ENCODE measurements at places on chromosomes 1 and 21.

DNA sequence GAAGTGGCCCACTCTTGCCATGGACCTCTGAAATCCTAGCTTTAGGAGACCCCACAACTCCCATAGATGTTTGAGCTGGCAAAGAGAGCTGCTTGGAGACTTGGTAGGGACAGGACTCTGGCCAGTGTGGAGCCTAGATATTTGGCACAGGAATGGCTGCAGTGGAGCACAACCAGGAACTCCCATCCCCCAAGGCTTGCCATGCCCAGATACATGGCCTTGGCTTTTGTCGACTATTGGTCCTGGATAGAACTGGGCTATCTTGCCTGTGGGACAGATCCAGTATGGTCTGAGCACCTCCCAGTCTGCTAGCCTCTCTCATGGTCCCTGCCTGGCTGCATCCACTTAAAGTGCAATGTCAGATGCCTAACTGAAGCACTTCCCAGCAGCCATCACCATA lies 7.8 kb upstream of the GBP2 start:
- DNase-seq, result no peak

- DNase-seq, result no peak
Observed at GRCh38 chr1:40432644-40433390, 17.5 kb upstream of the ZFP69B start.

- no peak for DNase-seq
Observed at GRCh38 chr1:15669074-15669473, 15.0 kb upstream of the PLEKHM2 start.

DNA sequence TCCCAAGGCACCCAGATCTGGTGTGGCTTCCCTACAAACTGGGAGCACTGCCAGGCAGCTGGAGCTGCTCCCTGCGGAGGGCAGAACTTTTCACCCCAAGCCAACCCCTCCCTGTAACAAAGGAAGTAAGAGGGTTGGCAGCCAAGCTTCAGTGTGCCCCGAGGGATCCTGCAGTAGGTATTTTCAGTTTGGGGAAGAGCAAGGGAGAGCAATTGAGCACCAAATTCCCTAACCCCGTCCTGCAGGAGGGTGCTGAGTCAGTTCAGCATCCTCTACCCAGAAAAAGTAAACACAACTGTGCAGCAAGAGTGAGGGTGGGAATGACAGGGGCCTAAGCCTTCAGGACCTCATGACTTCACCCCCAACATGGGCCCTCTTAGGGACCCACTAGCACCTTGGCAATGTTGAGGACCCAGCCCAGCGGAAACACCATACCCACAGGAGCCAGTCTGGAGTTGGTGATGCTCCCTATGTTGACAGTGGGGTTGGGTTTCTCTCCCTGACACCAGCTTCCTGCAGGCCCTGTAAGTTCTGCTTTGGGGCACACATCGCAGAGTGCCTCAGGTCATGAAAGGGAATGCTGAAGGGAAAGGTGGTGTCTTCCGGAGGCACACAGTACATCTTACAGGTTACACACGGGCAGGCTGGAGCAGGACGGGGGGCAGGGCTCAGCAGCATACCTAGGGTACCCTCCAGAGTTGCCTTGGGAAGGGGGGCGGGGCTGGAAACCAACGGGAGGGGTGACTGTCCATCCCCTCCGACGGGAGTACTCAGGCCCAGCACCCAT lies 14.8 kb downstream of the SH3BP5L start:
- DNase-seq, result peak; percentile 95

GRCh38 chr1:188302746-188303145 lies 1474.0 kb downstream of the PLA2G4A start:
- no peak for DNase-seq

DNA sequence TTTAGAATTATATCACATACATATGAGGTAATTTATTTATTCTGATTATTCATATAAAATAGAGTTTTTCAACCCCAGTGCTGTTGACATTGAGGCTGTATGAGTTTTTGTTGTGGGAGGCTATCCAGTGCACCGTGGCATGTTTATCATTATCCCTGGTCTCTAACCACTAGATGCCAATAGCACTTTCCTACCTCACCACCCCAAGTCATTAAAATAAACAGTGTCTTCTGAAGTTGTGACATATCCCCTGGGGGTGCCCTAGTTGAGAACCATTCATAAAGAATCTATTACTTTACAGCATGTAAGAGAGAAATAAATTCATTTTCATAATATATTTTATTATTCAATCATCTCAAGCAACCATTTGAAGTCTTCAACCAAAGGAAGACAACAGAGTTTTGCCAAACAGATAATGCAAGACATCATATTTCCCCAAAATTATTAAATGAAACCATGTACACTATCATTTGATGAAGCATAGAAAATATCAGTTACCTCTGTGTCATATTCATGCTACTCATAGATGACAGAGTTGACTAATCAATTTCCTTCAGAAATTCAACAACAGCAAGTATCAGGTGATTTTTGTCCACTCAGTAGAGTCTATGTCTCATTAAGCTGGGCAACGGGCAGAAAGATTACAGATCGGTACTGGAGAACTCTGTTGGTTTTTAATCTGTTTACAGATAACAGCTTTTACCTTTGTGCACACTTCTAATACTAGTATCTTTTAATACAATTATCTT lies 39.5 kb upstream of the RGS1 start:
- DNase-seq, result no peak

DNA sequence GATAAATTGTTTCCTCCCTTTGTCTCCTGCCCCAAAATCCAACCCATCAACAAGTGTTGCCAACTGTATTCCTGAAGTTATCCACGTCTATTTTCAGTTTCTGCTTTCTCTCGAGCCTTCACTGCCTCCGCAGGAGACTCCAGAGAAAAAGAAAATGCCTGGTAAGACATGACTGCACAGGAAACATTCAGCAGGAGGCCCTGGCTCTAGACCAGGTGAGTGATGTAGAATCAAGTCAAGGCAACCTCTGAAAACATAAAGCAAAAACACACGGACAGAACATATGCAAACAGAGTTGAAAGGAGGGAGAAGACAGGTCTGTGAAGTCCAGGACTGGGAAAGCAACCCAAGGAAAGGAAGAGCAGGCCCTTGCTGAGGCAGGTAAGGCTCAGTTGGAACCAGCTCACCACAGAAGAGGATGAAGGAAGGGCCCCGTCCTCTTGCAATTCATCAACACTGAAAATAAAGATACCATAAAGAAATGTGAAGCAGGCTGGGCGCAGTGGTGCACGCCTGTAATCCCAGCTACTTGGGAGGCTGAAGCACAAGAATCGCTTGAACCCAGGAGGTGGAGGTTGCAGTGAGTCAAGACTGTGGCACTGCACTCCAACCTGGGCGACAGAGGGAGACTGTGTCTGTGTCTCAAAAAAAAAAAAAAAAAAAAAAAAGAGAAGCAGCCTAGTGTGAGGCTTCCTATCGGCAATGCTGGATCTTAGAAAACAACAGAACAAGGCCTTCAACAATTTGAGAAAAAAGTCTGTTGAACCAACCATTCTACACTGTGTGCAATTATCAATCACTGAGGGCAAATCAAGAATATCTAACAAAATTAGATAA lies 8.8 kb downstream of the NOL9 start:
- no peak for DNase-seq

DNA sequence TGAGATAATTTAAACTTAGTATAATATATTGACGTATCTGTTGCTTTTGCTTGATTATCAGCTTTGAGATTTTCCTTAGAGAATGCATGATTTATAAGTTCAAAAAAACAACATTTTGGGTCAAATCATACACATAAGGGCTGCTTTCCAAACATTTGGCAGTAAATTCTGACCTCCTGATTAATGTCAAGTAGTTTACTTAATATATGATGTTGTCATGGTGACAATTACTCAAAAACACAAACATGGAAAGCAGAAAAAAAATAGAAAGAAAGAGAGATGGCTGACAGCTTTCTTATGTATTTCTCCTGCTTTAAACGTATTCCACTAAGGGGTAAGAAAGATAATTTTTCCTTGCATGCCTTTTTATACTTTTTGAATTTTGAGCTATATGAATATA lies 258.2 kb upstream of the C1orf105 start:
- DNase-seq, result no peak

- DNase-seq, result no peak
Observed at GRCh38 chr21:27448960-27449359, 482.1 kb upstream of the ADAMTS5 start.

DNA sequence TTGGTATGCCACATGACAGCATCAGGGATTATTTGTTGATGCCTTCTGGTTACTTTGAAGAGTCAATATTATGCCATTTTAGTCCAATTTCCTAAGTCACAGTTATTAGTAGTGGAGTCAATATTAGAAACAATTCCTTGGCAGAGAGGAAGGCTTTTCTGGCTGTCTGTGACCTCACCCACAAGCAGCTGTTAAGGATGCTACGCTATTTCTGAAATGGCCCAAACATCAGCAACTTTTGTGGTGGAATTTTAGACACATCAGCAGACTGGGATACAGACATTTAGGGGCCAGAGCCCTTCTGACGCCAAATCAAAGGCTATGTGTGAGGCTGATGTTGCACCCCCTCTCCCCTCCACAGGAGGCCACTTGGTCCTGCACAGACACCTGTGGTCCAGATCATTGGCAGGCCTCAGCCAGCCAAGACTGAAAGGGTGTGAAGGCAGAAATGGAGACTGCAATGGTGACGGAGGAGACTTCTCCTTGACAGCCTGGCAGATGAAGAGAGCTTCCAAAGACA lies 9.2 kb upstream of the RXRG start:
- no peak for DNase-seq

- DNase-seq, result peak; percentile 94
Observed at GRCh38 chr1:93681101-93681988, at the start of gene BCAR3. Gene BCAR3 (minus strand): TSS chr1:93681837. CDS start chr1:93674930, 6,907 bp downstream.

GRCh38 chr1:245255783-245256182 lies 101.0 kb downstream of the KIF26B start:
- DNase-seq, result no peak

DNA sequence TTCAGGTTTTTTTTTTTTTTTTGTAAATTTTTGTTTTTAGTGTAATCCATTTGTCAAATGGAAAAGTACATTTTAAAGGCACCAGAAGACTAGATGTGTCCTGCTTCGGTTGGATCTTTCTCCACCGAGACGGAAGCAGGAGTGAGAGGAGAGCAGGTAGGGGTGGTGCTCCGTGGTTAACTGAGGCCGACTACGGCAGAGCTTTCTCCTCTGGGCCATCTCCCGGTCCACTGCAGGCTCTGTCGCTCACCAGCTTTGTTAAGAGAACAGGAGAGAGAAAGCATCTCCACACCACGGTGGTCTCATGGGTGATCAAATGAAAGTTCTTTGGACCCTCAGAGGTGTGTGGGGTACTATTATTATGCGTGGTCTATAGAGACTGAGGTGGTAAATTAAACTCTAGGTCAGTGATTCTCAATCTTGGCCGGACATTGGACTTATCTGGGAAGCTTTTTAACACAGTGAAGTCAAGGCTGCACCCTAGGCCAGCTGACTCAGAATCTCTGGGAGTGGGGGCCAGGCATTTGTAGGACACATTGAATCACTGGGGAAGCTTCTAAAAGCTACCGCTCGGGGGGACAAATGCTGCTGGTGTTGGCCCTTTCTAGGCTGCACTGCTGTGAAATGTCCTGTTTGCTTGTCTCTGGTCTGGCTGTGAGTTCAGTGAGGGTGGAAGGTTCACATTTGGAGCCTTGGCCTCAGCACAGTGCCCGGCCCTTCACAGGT lies 25.0 kb downstream of the ABCA4 start:
- peak; percentile 81 for DNase-seq

DNA sequence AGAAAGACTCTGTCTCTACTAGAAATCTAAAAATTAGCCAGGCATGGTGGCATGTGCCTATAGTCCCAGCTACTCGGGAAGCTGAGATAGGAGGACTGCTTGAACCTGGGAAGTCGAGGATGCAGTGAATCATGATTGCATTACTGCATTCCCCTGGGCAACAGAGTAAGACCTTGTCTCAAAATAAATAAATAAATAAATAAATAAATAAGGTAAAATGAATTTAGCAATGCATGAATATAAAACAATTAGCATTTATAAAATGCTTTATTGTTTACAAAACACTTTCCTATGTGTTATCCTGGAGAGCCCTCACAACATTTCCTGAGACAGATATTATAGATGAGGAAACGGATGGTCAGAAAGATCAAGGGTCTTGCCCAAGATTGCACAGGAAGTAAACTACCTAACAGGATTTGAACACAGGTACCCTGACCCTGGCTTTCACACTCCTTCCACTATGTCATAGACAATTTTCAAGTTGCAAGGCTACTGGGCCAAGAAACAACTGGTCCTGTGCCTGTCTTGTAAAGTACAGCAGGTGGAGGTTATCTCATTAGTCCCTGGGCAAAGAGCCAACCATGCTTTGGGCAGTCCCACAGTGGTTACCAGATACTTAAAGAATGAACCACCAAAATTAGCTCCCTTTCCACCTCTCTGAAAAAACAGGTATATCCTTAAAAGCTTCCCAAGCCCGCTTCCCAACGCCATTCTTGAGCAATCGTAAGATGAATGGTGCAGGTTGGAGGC lies 15.4 kb upstream of the VSIG8 start:
- DNase-seq, result no peak

DNA sequence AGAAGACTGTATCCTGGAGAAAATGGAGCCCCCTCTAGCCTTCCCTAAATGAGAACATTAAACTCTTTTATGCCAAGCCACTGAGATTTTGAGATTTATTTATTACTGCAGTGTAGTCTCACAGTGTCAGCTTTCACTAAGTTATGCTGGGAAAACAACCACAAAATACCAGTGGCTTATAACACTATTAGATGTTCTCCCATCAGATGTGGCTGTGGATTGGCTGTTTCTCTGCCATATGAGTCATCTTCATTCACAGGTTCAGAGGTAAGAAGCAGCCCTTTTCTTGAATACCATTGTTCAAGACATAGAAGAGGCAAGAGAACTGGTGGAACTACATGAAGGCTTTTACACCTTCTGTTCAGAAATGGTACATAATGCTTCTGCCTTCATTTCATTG lies 32.1 kb upstream of the ST6GALNAC5 start:
- no peak for DNase-seq

DNA sequence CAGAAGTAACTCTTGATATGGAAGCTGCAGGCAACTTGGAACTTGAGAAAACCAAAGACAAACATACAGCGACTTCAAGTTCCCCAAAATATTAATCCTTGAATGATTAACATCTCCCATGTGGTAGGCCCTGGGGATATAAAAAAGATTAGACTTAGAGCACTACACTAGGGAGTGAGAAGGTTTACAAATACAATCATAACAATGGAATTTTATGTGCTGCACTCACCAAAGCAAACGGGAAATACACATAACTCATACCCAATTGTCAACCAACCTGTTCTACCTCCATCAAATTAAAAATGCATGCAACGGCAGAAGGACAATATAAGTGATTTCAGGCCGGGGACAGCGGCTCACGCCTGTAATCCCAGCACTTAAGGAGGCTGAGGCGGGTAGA lies 3.7 kb downstream of the SMYD3 start:
- no peak for DNase-seq

- peak; percentile 46 for DNase-seq
Observed at GRCh38 chr1:89842567-89843272, 21.9 kb downstream of the LRRC8D start.

DNA sequence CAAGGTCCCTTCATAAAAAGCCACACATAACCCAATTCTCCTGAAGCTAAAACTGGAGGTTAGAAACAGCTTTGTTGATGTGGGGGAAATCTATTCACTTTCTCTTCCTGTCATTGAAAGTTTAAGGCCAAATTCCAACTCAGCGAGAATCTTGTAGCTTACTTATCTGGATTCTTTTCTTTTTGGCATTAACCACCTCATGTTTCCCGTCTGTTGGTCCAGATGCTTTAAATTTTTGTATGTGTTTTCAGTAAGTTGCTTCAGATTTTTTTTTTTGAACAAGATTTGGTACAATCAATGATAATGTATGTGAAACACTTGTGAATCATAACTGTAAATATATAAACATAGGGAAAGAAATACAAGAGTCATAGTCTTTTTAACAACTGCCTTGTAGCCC lies 33.7 kb upstream of the NEK7 start:
- DNase-seq, result no peak
